ENCODE measurements at places on chromosomes 12 and 14. TPM values are rescaled to one million over a fixed set of nuclear protein-coding genes. Genes with fewer than 3 reads are reported as not detected.

DNA sequence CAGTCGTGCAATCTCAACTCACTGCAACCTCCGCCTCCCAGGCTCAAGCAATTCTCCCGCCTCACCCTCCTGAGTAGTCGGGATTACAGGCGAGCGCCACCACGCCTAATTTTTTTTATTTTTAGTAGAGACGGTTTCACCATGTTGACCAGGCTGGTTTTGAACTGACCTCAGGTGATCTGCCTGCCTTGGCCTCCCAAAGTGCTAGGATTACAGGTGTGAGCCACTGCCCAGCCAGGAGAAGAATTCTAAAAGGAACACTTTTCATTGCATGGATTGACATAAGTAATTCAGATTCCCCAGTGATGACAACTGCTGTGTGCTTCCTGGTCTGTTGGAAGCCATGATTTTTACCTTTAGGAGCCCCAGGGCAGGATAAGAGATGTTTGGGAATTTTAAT, 22.1 kb downstream of the DMAC2L start:
- no peak for DNase-seq
- H3K4me1 ChIP-seq: peaks cover 12% of the 10 kb centered on the region
- H3K27me3 ChIP-seq: no peaks in the 10 kb centered on the region
- no peak overlapping the region for H3K4me3 ChIP-seq
- H3K36me3 ChIP-seq: no peaks in the 10 kb centered on the region

- no peak for DNase-seq
- no peaks in the 10 kb centered on the region for H3K27me3 ChIP-seq
- H3K36me3 ChIP-seq: no peaks in the 10 kb centered on the region
- H3K4me3 ChIP-seq: no peak overlapping the region
- no peak overlapping the region for H3K27ac ChIP-seq
Observed at GRCh38 chr14:84254290-84254689, 1275.7 kb upstream of the FLRT2 start.

- H3K36me3 ChIP-seq: no peaks in the 10 kb centered on the region
- no peak overlapping the region for H3K27ac ChIP-seq
- H3K27me3 ChIP-seq: peaks cover 34% of the 10 kb centered on the region
- no peak overlapping the region for H3K4me3 ChIP-seq
- DNase-seq: no peak
Observed at GRCh38 chr12:3137268-3137781, 60.1 kb downstream of the TSPAN9 start.

DNA sequence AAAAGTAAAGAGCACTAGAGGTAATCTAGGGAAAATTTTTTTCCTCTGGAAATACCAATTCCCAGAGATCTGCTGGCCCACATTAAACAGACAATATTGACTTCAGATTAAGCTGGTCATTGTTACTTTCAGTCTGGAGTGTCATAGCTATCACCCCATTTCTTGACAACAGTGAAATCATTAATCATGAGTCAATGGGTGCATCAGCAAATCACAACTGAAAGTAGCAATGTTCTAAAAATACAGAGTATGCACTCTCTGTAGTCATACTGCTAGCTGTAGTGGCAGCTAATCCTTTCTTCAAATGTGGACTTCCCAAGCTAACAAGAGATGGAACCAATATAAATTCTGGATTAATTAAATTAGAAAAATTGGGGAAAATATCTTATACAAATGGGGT, 129.9 kb downstream of the CPNE8 start:
- no peaks in the 10 kb centered on the region for H3K27me3 ChIP-seq
- no peak overlapping the region for H3K27ac ChIP-seq
- DNase-seq: no peak
- H3K4me3 ChIP-seq: no peak overlapping the region

- H3K27me3 ChIP-seq: no peaks in the 10 kb centered on the region
- no peaks in the 10 kb centered on the region for H3K4me1 ChIP-seq
- H3K4me3 ChIP-seq: no peak overlapping the region
- no peak for DNase-seq
Observed at GRCh38 chr12:58365087-58365390, 423.7 kb downstream of the ATP23 start.

- no peak for DNase-seq
- peaks cover 29% of the 10 kb centered on the region for H3K36me3 ChIP-seq
- H3K4me3 ChIP-seq: peak overlapping the region; percentile 82
- H3K4me1 ChIP-seq: peaks cover 12% of the 10 kb centered on the region
- H3K27me3 ChIP-seq: no peaks in the 10 kb centered on the region
- no peak overlapping the region for H3K27ac ChIP-seq
Observed at GRCh38 chr12:132954471-132955048, 1.5 kb downstream of the ZNF605 start.

GRCh38 chr12:39626033-39626814, 6.6 kb upstream of the ABCD2 start:
- DNase-seq: no peak
- no peaks in the 10 kb centered on the region for H3K27me3 ChIP-seq
- H3K27ac ChIP-seq: no peak overlapping the region
- peaks cover 63% of the 10 kb centered on the region for H3K4me1 ChIP-seq
- H3K4me3 ChIP-seq: no peak overlapping the region

DNA sequence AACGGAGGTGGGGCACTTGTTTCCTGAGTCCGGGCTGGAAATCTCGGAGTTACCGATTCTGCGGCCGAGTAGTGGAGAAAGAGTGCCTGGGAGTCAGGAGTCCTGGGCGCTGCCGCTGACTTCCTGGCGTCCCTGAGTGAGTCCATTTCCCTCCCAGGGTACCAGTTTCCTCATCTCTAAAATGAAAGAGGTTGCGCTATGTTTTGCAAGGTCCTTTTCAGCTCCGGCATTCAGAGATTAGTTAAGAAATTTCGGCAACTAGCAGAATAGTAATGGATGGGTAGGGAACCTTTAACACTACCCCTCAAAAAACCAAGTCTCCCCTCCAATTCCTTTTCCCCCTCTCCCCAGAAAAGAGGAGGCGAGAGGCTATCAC, 724 bp downstream of the BLOC1S1 start:
- peaks cover 30% of the 10 kb centered on the region for H3K4me1 ChIP-seq
- H3K36me3 ChIP-seq: peaks cover 4% of the 10 kb centered on the region
- H3K4me3 ChIP-seq: peak overlapping the region; percentile 92
- H3K27me3 ChIP-seq: peaks cover 7% of the 10 kb centered on the region
- H3K27ac ChIP-seq: peak overlapping the region; percentile 93

DNA sequence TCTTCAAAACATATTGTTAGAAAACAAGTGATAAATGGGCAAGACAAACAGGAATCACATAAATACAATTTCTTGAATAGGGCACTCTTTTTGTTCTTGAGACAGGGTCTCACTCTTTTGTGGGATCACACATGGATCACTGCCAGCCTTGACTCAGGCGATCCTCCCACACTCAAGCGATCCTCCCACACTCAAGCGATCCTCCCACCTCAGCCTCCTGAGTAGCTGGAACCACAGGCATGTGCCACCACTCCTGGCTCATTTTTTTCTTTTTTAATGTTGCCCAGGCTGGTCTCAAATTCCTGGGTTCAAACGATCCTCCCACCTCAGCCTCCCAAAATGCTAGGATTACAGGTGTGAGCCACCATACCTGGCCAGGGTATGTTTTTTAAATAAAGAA, 57.4 kb downstream of the ATP2B1 start:
- no peak overlapping the region for H3K4me3 ChIP-seq
- peaks cover 23% of the 10 kb centered on the region for H3K4me1 ChIP-seq
- DNase-seq: no peak
- no peaks in the 10 kb centered on the region for H3K27me3 ChIP-seq
- H3K36me3 ChIP-seq: peaks cover 62% of the 10 kb centered on the region

GRCh38 chr12:2169940-2170339, 117.2 kb downstream of the CACNA1C start:
- peaks cover 3% of the 10 kb centered on the region for H3K36me3 ChIP-seq
- H3K4me1 ChIP-seq: no peaks in the 10 kb centered on the region
- H3K4me3 ChIP-seq: no peak overlapping the region
- H3K27ac ChIP-seq: no peak overlapping the region
- DNase-seq: no peak

- peaks cover 80% of the 10 kb centered on the region for H3K36me3 ChIP-seq
- DNase-seq: no peak
- H3K4me1 ChIP-seq: peaks cover 56% of the 10 kb centered on the region
- H3K4me3 ChIP-seq: no peak overlapping the region
- peak overlapping the region; percentile 49 for H3K27ac ChIP-seq
Observed at GRCh38 chr12:10716704-10717315, 6.3 kb downstream of the YBX3 start.

- H3K4me1 ChIP-seq: no peaks in the 10 kb centered on the region
- H3K36me3 ChIP-seq: peaks cover 52% of the 10 kb centered on the region
- H3K4me3 ChIP-seq: no peak overlapping the region
- no peak for DNase-seq
- no peaks in the 10 kb centered on the region for H3K27me3 ChIP-seq
Observed at GRCh38 chr14:66918527-66918926, 270.7 kb upstream of the GARIN2 start.

GRCh38 chr12:95182868-95183415, 34.3 kb downstream of the FGD6 start:
- no peaks in the 10 kb centered on the region for H3K36me3 ChIP-seq
- no peak overlapping the region for H3K4me3 ChIP-seq
- no peaks in the 10 kb centered on the region for H3K27me3 ChIP-seq
- DNase-seq: no peak

GRCh38 chr12:53115112-53115890, 12.0 kb downstream of the SOAT2 start:
- no peak overlapping the region for H3K4me3 ChIP-seq
- peak; percentile 16 for DNase-seq
- no peaks in the 10 kb centered on the region for H3K27me3 ChIP-seq

GRCh38 chr14:20799892-20800544, 2.6 kb downstream of the RNASE1 start:
- H3K36me3 ChIP-seq: no peaks in the 10 kb centered on the region
- no peak overlapping the region for H3K4me3 ChIP-seq
- no peak for DNase-seq
- no peak overlapping the region for H3K27ac ChIP-seq

DNA sequence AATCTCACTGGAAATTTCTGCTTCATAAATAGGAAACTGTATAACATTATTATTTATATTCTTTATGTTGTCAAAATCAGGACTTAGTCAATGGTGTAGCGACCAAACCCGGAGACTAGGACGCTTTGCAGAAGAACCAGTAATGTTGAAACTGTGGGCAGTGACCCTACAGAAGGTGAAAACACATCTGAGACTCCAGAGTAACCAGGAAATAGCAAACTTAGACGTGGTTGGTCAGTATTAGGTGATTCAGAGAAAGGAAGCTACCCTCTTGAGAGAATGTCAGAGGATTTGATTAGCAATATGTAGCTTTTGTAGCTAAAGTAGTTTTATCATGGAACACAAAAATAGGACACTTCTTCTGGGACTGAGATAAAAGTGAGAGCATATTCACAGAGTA, 381.9 kb downstream of the SLC16A7 start:
- DNase-seq: no peak
- H3K36me3 ChIP-seq: no peaks in the 10 kb centered on the region
- H3K4me3 ChIP-seq: no peak overlapping the region
- H3K27me3 ChIP-seq: no peaks in the 10 kb centered on the region
- no peaks in the 10 kb centered on the region for H3K4me1 ChIP-seq
- no peak overlapping the region for H3K27ac ChIP-seq

DNA sequence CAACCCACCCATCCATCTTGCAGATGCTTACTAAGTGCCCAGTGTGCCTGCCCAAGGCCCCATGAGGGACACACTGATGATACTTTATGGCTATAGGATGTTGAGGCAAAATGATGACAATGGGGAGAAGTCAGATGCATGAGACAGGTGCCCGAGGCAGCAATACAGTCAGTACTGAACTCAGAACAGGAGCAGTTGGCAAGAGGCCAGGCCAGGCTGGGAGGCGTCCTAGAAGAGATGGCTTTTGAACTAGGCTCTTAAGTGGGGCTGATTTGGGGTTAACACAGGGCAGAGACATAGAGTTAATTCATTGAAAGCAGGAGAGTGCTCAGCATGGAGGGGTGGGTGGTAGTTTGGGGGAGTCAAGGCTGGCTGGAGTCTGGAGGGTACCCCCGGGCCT, 15.6 kb downstream of the PLBD2 start:
- no peak overlapping the region for H3K4me3 ChIP-seq
- no peak overlapping the region for H3K27ac ChIP-seq
- no peak for DNase-seq
- H3K27me3 ChIP-seq: no peaks in the 10 kb centered on the region
- peaks cover 18% of the 10 kb centered on the region for H3K36me3 ChIP-seq

DNA sequence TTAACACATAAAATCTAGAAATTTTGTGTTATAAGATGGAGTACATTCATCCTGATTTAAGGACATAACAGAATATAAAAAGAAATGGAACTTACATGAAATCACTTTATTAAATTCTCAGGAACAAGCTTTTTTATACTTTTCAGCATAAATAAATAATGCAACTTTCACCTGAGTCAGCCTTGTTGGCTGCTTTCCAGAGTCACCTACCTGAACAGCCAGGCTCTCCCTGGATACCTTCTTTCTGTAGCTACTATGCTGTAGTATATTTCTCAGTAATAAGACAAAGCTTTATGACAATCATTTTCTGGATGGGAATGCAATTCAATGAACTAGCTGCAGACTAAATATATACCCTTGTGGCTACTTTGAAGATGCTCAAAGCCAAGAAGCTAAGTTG, 111.9 kb downstream of the NTS start:
- H3K27me3 ChIP-seq: no peaks in the 10 kb centered on the region
- no peak overlapping the region for H3K27ac ChIP-seq
- H3K4me1 ChIP-seq: no peaks in the 10 kb centered on the region
- no peaks in the 10 kb centered on the region for H3K36me3 ChIP-seq
- no peak for DNase-seq

DNA sequence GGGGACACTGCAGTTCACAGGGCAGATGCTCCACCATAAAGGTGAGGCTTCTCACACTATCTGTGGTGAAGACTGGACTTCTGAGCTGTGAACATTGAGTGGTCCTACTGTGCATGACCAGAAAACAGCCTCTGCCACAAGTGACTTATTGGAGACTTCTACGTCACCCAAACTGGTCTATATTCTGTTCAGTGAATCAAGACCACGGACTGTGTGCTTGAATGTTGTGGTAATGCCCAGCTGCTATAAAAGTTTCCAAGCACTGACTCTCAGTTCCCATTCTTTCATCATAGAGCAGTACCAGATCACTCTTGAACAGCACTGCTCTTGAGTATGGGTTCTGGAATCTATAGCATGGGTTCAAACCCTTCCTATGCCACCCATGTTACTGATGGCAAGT, 4.8 kb upstream of the PLEK2 start:
- H3K36me3 ChIP-seq: no peaks in the 10 kb centered on the region
- H3K4me1 ChIP-seq: peaks cover 14% of the 10 kb centered on the region
- H3K4me3 ChIP-seq: no peak overlapping the region

DNA sequence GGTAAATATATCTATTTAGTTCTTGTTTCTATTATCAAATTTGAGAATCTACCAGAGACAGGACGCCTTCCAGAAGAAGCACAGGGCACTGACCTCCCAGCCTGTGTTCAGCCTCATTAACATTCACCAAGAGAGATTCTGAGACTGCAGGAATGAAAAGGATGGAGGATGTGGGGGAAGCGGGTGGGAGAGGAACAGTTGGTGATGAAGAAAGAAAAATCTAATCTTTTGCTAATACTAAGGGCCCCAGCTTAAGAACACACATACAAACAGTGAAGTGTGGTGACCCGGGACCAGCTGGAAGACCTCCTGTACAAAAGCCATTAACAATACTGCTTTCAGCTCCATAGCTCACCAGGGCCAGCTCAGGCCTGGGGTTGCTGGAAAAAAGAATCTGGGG, 160.5 kb downstream of the NUAK1 start:
- no peaks in the 10 kb centered on the region for H3K4me1 ChIP-seq
- H3K36me3 ChIP-seq: no peaks in the 10 kb centered on the region
- H3K27ac ChIP-seq: no peak overlapping the region

Gene GDF3
- total RNA-seq: not detected

Gene VASH1
- 1.7 TPM for total RNA-seq

Gene ERG28
- 13.9 TPM for total RNA-seq

Gene RAPGEF3
- 0.54 TPM for total RNA-seq

Gene ABCC9
- total RNA-seq: not detected

Gene P2RX2
- total RNA-seq: not detected

Gene OASL
- total RNA-seq: 17.2 TPM

Gene PIP4P1
- total RNA-seq: 28.7 TPM

Gene RNASE11
- total RNA-seq: not detected

Gene CATSPERB
- 0.18 TPM for total RNA-seq

Gene FOXG1
- total RNA-seq: not detected

Gene PPP4R4
- total RNA-seq: 1.4 TPM

Gene CLEC7A
- not detected for total RNA-seq
